Left ventricle myocardium superior (tissue), 1 donor: ENCODE measurements at places on chromosomes 7 and 10.
A peak's percentile ranks its signal among the peaks of the same experiment; 100 is the strongest.

DNA sequence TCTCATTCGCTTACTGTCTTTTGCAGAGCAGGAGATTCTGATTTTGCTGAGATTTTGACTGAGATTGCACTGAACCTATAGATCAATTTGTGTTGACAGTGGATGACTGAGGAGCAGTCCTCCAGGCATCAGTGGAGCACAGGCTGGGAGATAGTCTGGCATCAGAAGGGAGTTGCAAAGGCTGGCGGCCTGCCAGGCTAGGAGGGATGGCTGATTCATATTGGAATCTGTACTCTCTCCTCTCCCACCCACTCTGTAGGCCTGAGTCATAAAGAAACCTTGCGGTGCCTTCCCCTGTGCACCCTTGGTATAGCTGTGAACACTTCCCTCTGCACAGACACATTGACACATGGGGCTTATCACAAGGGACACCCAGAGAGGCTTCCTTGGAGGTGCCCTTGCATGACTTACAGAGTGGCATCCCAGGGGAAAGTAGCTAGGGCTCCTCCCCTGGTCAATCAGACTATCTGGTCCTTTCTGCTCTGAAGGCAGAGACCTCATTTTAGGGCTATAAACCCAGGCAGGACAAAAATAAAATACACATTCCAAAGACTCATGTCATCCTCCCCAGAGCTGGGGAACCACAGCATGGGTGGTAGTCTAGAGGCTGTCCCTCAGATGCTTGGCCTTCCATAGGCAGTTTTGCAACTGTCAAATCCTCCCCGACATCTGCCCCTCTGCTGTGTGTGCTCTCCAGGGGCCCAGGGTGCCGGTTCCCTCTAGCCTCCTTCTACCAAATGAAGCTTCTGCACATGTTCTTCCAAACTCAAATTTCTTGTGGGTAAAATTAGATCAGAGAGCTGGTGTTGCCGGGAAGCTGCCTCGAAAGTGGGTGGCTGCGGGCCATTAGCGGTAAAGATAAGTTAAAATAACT is 37.4 kb upstream of the EEPD1 start:
- peak; percentile 76 for DNase-seq

DNA sequence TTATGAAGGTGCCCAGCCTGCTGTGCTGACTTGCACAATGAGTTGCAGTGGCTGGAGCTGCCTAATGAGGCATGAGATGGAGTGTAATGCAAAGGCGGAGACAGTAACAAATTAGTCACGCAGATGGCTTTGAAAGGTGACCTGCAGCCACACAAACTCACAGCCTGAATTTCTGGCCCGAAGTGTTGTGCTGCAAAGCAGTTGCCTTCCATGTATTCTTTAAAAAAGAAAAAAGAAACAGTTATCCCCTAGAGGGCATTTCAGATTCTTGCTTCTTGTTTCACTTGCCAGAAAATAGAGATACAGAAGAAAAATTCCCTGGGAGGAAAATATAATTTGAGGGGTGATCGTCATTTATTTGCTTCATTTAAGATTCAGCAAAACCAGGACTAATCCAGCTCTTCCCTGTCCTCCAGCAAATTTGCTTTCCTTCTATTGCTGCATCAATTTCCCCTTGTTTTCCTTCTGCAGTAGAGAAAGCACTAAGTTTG is 239.9 kb downstream of the ADRA2A start:
- no peak for DNase-seq

- no peak for DNase-seq
Measured at GRCh38 chr10:36393801-36394200, 731.6 kb upstream of the ANKRD30A start.

DNA sequence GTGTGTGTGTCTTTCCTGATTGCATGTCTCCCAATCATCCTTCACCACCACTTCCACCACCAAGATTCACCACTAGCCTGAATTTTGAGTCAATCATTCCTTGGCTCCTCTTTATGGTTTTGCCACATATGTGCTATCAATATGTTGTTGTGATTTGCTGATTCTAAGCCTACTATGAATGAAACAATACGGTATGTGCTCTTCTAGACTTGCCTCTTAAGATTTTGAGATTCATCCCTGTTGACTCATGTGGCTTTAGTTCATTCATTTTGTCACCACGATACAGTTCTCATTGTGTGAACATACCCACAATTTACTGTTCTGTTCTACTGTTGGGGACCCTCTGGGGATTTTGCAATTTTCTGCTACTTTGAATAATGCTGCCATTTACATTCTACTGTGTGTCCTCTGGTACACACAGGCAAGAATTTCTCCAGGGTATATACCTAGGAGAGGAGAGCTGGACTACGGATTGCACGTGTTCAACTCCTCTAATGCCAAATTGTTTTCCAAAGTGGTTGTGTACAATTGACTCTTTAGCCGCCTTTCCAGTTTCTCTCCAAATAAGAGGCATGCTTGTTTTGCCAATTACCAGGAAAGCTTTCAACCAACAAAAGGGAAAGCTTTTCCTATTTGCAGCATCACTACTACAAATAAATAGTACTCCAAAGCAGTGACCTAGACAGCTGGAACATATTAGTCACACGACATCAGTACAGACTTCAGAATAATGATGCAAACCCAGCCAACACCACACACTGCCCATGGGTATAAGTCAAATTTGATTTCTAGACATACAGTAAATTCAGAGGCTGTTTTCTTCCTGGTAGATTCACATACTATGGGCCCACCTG is 30.0 kb downstream of the SGMS1 start:
- no peak for DNase-seq

- no peak for DNase-seq
Measured at GRCh38 chr7:18390535-18390907, 105.0 kb upstream of the HDAC9 start.

- no peak for DNase-seq
Measured at GRCh38 chr7:10707519-10707918, 266.2 kb upstream of the PHF14 start.

DNA sequence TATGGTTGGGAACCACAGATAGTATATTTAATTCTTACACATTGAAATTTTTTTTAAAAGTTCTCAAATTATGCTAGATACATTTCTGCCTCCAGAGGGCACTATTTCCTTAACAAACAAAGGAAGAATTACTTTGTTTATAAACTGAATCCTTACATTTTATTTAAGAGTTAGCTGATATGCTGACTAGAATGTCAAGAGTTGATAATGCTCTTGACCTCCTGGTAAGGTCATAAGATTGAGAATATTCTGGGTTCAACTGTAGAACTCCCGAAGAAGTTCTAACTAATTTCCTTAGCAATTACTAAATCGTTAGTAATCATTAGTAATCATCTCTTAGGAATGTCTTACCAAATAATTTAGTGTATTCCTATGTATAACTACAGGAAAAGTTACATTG is 95.3 kb upstream of the CYP26C1 start:
- no peak for DNase-seq

DNA sequence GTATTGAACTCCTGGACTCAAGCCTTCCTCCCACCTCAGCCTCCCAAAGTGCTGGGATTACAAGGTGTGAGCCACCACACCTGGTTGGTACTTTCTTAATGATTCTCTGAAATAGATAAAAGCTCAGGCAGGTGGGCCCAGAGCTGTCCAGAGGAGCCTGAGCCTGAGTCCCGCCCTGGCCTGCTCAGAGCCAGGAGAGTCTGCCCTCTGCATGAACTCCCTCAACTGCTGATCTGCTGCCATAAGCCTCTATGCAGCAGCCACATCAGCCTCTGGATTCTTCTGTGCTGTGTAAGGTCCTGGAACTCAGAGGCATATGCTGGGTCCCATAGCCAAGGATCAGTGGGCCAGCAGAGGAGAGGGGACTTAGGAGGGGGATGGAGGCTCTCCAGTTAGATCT is 23.1 kb upstream of the DDIT4 start:
- DNase-seq: peak; percentile 80

- no peak for DNase-seq
Measured at GRCh38 chr7:91165846-91166230, 98.4 kb upstream of the FZD1 start.

- no peak for DNase-seq
Measured at GRCh38 chr10:123367195-123367594, 213.0 kb downstream of the BUB3 start.

DNA sequence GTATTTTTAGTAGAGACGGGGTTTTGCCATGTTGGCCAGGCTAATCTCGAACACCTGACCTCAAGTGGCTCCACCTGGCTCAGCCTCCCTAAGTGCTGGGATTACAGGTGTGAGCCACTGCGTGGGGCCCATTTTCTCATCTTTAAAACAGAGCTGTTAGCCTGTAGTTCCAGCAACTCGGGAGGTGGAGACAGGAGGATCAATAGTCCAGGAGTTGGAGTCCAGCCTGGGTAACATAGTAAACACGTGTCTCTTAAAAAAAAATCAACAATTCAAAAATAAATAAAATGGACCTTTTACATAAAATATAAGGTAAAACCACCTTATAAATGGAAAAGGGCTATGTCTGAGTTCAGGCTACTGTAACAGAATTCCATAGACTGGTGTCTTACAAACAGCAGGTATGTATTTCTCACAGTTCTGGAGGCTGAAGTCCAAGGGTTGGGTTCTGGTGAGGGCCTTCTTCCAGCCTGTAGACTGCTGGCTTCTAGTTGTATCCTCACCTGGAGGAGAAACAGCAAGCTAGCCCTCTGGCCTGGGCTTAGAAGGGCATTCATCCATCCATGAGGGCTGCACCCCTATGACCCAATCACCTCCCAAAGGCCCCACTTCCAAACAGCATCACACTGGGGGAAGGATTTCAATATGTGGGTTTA is 7.0 kb upstream of the PVRIG start:
- DNase-seq: no peak

GRCh38 chr10:804787-805619 is 115.5 kb upstream of the DIP2C start:
- DNase-seq: no peak

GRCh38 chr7:40493609-40494051 is 358.8 kb downstream of the SUGCT start:
- DNase-seq: no peak

GRCh38 chr10:79376078-79376628 is 28.9 kb downstream of the PPIF start:
- DNase-seq: no peak

DNA sequence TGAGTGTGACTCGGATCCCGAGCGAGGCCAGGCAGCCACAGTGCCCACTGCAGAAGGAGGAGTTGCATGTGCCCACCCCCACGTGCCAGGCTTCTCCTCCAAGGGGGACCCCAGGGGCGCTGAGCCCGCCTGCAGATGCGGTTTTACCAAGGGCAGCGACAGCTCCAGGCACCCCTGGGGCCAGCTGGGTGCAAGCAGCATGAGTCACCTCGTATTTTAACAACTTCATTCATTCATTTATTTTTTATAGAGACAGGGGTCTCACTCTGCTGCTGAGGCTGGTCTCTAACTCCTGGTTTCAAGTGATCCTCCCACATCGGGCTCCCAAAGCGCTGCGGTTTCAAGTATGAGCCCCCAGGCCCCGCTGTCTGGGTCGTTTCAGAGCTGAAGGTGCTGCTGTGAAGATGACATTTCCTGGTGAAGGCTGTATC is 1.3 kb upstream of the FOXL3 start:
- no peak for DNase-seq

- no peak for DNase-seq
Measured at GRCh38 chr7:122942059-122942458, 53.4 kb downstream of the TAS2R16 start.

GRCh38 chr7:69189406-69189805 is 408.9 kb upstream of the AUTS2 start:
- DNase-seq: no peak

GRCh38 chr7:123472750-123473445 is 61.5 kb downstream of the IQUB start:
- DNase-seq: no peak

- DNase-seq: peak; percentile 59
Measured at GRCh38 chr10:102599565-102600327, 44.5 kb upstream of the TRIM8 start.

- DNase-seq: no peak
Measured at GRCh38 chr7:70132852-70133690, 534.8 kb downstream of the AUTS2 start.

GRCh38 chr10:21797533-21797932 is 206.0 kb downstream of the DNAJC1 start:
- no peak for DNase-seq

GRCh38 chr10:50794490-50794889 is 54.8 kb downstream of the ASAH2B start:
- DNase-seq: no peak

GRCh38 chr7:130008941-130009847 is 42.0 kb downstream of the ZC3HC1 start:
- DNase-seq: peak; percentile 37

- DNase-seq: no peak
Measured at GRCh38 chr7:95322854-95323253, 1.5 kb downstream of the PON1 start.

GRCh38 chr10:89550509-89550908 is 15.1 kb upstream of the SLC16A12 start:
- peak; percentile 62 for DNase-seq

- DNase-seq: no peak
Measured at GRCh38 chr7:81233208-81233940, 314.5 kb upstream of the SEMA3C start.
